ENCODE measurements at places on chromosomes 7 and 10.

DNA sequence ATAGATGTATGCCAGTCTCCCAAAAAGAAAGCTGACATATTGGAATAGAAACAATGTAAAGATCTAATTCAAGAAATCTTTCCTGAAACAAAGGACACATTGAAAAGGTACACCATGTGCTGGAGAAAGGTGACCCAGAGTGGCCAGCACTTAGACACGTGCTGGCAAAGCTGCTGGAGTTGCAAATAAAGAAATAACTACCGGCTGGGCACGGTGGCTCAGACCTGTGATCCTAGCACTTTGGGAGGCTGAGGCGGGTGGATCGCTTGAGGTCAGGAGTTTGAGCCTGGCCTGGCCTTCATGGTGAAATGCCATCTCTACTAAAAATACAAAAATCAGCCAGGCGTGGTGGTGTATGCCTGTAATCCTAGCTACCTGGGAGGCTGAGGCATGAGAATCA lies 35.9 kb downstream of the PKD1L1 start:
- no peaks in the 10 kb centered on the region for H3K4me1 ChIP-seq
- H3K4me3 ChIP-seq, result no peak overlapping the region
- DNase-seq, result no peak
- no peaks in the 10 kb centered on the region for H3K36me3 ChIP-seq
- no peak overlapping the region for H3K27ac ChIP-seq

- H3K4me1 ChIP-seq, result no peaks in the 10 kb centered on the region
- peaks cover under 1% of the 10 kb centered on the region for H3K27me3 ChIP-seq
- H3K27ac ChIP-seq, result no peak overlapping the region
- DNase-seq, result no peak
Measured at GRCh38 chr10:110691139-110691538, 47.0 kb downstream of the RBM20 start.

DNA sequence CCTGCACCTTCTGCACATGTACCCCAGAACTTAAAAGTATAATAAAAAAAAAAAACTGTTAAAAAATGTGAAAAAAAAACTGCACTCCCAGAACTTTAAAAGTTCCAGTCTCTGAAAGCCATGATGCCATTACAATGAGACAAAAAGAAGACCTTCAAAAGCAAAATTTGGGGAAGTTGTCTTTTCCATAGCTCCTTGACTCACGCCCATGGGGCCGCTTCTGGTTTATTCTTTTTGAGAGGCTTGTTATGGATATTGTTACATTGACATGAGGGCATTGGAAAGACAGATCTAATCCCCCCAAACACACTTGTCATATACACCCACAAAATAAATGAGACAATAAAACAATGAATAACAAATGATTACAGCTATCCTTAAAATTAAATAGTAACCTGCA lies 798 bp downstream of the BLNK start:
- no peaks in the 10 kb centered on the region for H3K27me3 ChIP-seq
- H3K27ac ChIP-seq, result peak overlapping the region; percentile 83
- H3K4me1 ChIP-seq, result peaks cover 31% of the 10 kb centered on the region
- H3K36me3 ChIP-seq, result no peaks in the 10 kb centered on the region
- H3K4me3 ChIP-seq, result peak overlapping the region; percentile 41
- no peak for DNase-seq

GRCh38 chr7:8418629-8419245 lies 14.7 kb upstream of the NXPH1 start:
- H3K27ac ChIP-seq, result no peak overlapping the region
- H3K4me1 ChIP-seq, result no peaks in the 10 kb centered on the region
- H3K27me3 ChIP-seq, result peaks cover 6% of the 10 kb centered on the region
- no peaks in the 10 kb centered on the region for H3K36me3 ChIP-seq

DNA sequence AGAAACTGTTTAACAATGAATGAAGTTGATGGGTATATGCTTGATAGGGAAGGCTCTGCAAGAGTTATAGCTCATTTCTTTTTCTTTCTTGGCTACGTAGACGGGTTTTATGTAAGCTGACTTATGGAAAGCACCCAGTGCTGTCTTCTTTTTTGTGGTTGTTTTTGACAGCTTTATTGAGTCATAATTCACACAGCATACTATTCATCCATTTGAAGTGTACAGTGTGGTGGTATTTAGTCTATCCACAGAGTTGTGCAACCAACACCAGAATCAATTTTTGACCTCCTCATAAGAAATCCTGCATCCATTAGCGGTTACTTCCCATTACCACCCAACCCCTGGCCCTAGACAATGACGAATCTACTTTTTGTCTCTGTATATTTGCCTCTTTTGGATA lies 240.6 kb upstream of the KIAA1217 start:
- H3K27ac ChIP-seq, result no peak overlapping the region
- no peaks in the 10 kb centered on the region for H3K36me3 ChIP-seq
- DNase-seq, result no peak
- H3K4me1 ChIP-seq, result no peaks in the 10 kb centered on the region

DNA sequence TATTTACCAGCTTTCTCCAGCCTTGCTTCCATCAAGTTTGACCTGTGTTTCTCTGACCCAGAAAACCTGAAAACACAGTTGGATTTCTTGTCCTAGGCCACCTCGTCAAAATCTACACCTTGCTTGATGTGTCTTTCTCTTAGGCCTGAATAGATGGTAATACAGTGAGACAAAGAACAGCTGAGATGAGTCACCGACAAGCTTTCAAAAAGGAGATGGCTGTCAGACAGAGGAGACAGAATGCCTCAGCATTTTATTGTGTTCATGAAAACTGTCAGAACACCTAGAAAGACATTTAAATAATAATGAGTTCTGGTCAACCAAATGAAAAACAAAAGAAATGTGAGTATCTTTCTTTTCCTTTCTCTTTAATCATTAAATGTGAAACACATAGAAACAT lies 119.7 kb upstream of the SORCS1 start:
- no peak for DNase-seq
- H3K4me3 ChIP-seq, result no peak overlapping the region
- H3K36me3 ChIP-seq, result no peaks in the 10 kb centered on the region

GRCh38 chr7:98458090-98458875 lies 57.4 kb upstream of the BAIAP2L1 start:
- no peak for DNase-seq
- no peaks in the 10 kb centered on the region for H3K27me3 ChIP-seq
- H3K4me1 ChIP-seq, result no peaks in the 10 kb centered on the region
- H3K4me3 ChIP-seq, result no peak overlapping the region

DNA sequence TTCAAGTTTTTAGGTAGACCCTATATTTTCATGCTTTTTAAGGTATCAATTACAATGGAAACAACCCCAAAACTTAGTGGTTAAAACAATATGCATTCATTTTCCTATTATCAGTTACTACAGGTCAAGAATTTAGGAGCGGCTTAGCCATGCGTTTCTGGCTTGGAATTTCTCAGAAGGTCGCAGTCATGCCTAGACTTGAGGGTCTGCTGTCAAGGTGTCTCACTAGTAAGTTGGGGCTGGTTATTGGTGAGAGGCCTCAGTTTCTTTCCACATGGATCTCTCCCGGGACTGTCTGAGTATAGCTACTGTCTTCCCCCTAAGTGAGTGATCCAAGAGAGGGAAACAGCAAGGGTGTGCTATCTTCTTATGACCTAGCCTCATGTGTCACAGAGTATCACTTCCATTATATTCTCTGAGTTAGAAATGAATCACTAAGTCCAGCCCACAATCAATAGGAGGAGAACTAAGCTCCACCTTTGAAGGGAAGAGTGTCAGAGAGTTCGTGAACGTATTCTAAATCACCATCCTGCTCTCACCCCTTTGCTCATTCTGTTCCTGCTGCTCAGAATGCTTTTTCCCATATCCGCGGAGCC lies 80.5 kb downstream of the RTKN2 start:
- no peak for DNase-seq
- no peaks in the 10 kb centered on the region for H3K27me3 ChIP-seq
- no peaks in the 10 kb centered on the region for H3K4me1 ChIP-seq
- no peak overlapping the region for H3K4me3 ChIP-seq
- H3K36me3 ChIP-seq, result no peaks in the 10 kb centered on the region
- H3K27ac ChIP-seq, result no peak overlapping the region

GRCh38 chr7:14321947-14322346 lies 332.5 kb upstream of the ETV1 start:
- no peak for DNase-seq
- no peak overlapping the region for H3K27ac ChIP-seq
- no peaks in the 10 kb centered on the region for H3K27me3 ChIP-seq
- no peak overlapping the region for H3K4me3 ChIP-seq
- no peaks in the 10 kb centered on the region for H3K36me3 ChIP-seq
- no peaks in the 10 kb centered on the region for H3K4me1 ChIP-seq

GRCh38 chr7:22712999-22713398 lies 14.0 kb upstream of the IL6 start:
- DNase-seq, result no peak
- no peaks in the 10 kb centered on the region for H3K27me3 ChIP-seq
- no peak overlapping the region for H3K4me3 ChIP-seq
- no peaks in the 10 kb centered on the region for H3K36me3 ChIP-seq
- H3K27ac ChIP-seq, result no peak overlapping the region

DNA sequence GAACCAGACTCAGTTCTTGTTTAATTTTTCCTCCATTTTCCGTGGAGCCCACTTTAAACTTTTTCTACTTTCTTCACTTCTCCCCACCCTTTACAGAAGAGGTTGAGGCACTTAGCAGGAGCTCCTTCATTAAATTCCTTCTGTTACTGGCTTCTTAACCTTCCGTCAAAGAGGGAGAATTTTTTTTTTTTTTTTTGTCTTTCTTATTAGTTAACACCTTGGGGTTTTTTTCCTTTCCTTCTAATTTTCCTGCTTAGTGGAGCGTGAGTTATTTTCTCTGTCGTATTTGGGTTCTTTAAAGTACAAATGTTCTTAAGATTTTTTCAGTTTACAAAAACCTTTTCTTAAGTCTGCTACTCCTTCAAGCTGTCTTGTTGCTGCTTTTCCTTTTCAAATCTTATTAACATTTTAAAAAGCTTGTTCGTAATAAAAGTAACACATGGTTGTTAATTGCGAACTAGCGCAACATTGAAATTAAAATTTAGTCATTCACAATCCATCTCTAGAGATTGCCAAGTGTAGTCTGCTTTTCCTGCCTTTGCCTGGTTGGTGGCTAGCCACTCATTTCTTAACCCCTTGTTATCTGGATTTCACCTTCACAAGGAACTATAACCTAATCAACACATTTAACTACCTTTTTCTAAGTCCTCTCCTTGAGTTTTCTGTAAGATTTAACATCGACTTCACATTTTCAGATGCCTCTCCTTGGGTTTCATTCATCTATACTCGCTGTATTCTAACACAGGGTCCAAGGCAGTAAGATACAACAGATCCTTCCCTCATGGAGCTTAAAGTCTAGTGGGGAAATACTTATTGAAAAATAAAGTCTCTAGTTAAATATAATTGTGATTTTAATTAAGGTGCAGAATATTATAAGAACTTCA lies 2.0 kb downstream of the BMPR1A start:
- peaks cover 16% of the 10 kb centered on the region for H3K27me3 ChIP-seq
- H3K4me3 ChIP-seq, result peak overlapping the region; percentile 59
- H3K36me3 ChIP-seq, result no peaks in the 10 kb centered on the region
- peaks cover 5% of the 10 kb centered on the region for H3K4me1 ChIP-seq
- H3K27ac ChIP-seq, result peak overlapping the region; percentile 87
- DNase-seq, result no peak

- no peak for DNase-seq
- no peaks in the 10 kb centered on the region for H3K36me3 ChIP-seq
- H3K27ac ChIP-seq, result no peak overlapping the region
- H3K4me3 ChIP-seq, result no peak overlapping the region
- no peaks in the 10 kb centered on the region for H3K4me1 ChIP-seq
Measured at GRCh38 chr10:59047180-59047579, 129.3 kb upstream of the PHYHIPL start.

DNA sequence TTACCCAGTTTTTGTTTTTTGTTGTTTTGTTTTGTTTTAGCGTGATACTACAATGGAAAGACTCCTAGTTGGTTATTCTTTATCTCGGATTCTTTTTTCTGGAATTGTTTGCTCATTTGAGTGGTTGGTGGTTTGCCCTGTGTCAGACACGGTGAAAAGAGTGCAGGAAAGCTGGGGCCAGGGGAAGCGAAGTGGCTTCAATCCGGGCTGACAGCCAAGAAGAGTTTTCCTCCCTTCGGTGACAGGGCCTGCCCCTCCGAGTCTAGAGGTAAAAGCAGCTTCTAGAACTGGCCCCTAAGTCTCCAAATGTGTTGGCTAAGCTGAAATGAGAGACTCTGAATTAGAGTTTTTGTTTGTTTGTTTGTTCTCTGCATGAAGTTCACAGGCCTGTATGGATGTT lies 5.7 kb upstream of the AP5Z1 start:
- no peak overlapping the region for H3K4me3 ChIP-seq
- no peak for DNase-seq
- H3K27me3 ChIP-seq, result no peaks in the 10 kb centered on the region
- peaks cover 10% of the 10 kb centered on the region for H3K36me3 ChIP-seq

GRCh38 chr10:78563314-78563713 lies 505.5 kb upstream of the ZMIZ1 start:
- no peak for DNase-seq
- no peaks in the 10 kb centered on the region for H3K27me3 ChIP-seq
- H3K4me3 ChIP-seq, result no peak overlapping the region
- H3K27ac ChIP-seq, result no peak overlapping the region

GRCh38 chr10:45063591-45064231 lies 63.0 kb downstream of the ZNF22 start:
- no peaks in the 10 kb centered on the region for H3K4me1 ChIP-seq
- no peaks in the 10 kb centered on the region for H3K36me3 ChIP-seq
- DNase-seq, result no peak
- H3K27me3 ChIP-seq, result no peaks in the 10 kb centered on the region

GRCh38 chr10:126921974-126922525 lies 16.8 kb downstream of the DOCK1 start:
- no peak overlapping the region for H3K27ac ChIP-seq
- H3K27me3 ChIP-seq, result no peaks in the 10 kb centered on the region
- H3K36me3 ChIP-seq, result no peaks in the 10 kb centered on the region
- H3K4me3 ChIP-seq, result no peak overlapping the region
- peaks cover 13% of the 10 kb centered on the region for H3K4me1 ChIP-seq

DNA sequence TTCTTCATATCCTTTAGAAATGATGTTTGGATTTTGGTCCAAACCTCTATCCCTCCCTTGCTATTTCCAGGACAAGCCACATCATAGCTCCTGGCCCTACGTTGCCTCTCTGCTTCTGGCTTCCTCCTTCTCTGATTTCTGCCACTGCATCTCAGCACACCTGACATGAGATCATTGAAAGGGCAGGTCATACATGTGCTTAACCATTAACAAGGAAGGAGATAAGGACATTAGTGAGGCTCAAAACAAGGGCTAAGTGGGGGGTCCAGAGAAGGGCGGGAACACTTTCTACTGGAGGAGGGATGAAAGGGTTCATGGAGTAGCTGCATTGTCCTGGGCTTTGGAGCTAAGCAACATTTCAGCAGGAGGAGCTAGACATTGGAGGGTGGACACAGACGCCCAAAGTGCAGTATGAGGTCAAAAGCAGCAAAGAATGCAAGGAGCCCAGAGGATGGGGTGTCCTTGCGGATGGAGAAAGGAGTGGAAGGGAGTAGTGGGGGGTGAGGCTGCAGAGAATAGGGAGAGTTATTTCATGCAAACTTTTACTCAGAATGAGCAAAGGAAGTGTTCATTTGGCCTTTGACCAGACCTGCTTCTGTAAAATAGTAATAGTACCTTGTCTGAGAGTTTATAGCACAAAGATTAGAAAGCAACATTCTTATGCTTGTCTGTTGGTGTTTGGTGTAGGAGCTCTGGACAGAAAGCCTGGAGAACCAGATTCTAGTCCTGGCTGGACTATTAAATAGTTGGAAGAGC lies 102.4 kb upstream of the CREB5 start:
- no peaks in the 10 kb centered on the region for H3K36me3 ChIP-seq
- no peak overlapping the region for H3K4me3 ChIP-seq
- H3K27ac ChIP-seq, result no peak overlapping the region
- H3K4me1 ChIP-seq, result no peaks in the 10 kb centered on the region
- no peak for DNase-seq
- H3K27me3 ChIP-seq, result peaks cover 31% of the 10 kb centered on the region
